AG04450 (cell line): ENCODE measurements at places on chromosomes 12 and 14.

DNA sequence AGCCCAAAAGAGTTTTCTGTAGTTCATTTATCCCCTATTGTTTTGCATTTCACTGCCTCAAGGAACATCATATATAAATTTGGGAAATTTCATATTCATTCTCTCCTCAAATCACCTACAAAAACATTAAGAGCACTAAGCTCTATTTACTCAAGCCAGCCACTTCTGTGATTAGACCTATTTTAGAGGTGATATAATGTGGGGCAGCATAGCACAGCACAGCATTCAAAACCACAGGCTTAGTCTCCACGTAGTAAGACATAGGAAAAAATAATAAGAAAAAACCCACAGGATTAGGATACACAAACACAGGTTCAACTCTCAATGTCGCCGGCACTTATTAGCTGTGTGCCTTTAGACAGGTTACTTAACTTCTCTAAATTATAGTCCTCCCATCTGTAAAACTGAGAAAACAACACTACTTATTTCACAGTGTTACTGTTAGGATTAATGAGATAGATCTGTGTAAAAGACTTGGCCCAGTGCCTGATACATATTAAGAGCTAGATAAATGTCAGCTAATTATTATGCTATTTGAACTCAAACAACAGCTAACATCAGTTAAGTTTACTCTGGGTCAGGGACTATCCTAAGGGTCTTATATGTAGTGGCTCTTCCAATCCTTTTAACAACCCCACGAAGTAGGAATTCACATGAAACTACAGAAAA is 20.3 kb downstream of the DCAF5 start:
- no peak for DNase-seq

DNA sequence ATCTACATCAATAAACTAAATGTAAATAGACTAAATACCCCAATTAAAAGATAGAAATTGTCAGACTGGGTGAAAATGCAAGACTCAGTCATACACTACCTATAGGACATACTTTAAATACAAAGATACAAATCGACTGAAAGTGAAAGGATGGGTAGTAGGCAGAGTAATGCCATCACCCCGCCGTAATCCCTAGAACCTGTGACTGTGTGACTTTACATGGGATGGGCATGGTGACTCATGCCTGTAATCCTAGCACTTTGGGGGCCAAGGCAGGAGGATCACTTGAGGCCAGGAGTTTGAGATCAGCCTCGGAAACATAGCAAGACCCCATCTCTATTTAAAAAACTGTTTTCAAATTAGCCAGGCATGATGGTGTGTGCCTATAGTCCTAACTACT is 2.6 kb upstream of the EVL start:
- DNase-seq, result no peak

- DNase-seq, result no peak
Measured at GRCh38 chr12:57837864-57838562, 8.5 kb downstream of the CTDSP2 start.

DNA sequence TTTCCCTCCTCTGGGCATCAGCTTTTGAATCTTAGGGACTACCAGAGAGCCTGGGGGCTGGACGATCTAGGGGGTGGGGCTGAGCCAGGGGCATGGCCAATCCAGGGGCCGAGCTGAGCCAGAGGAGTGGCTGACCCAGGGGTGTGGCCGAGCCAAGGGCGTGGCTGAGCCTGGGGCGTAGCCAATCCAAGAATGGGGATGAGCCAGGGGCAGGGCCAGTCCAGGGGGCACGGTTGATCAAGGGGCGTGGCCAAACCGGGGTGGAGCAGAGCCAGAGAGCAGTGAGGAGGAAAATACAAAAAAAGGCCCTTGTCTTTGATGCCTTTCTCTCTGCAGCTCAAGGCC is 219.3 kb upstream of the NOS1 start:
- no peak for DNase-seq

DNA sequence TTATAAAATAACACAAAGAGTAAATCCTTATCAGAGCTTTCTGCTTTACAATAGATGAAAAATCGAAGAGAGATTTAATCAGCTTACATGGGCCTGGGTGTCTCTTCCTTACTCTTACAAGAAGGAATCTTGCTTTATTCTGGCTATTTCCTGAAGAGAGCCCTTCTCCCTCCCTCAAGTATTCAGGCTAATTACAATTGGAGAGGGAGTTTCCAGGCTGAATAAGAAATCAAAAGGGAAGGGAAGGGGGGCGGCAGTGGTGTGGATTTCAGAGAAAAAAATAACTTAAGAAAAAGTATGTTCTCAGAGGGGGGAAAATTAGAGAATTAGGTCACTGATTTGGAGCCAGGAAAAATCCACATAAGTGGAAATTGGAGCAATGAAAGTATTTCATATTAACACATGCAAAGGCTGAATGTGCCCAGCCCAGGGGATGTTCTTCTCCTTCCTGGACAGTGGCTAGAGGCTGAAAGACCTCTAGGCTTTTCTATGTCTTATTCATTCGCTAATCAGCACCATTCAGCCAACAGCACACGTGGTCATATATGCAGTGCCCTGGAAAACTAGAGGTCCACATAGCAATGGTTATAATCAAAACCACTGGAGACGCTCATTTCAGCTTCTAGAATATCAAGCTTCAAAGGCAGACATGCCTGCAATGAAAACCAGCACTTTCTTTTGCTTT is 158.9 kb upstream of the BTG1 start:
- DNase-seq, result no peak

- no peak for DNase-seq
Measured at GRCh38 chr14:30002859-30003258, 75.2 kb upstream of the PRKD1 start.
